Activated CD4-positive, alpha-beta T cell treated with anti-CD3 and anti-CD28 coated beads, Interleukin-2, amount 50 U/mL, for 24 hours (primary cell): ENCODE measurements at places on chromosomes 5 and 9.

DNA sequence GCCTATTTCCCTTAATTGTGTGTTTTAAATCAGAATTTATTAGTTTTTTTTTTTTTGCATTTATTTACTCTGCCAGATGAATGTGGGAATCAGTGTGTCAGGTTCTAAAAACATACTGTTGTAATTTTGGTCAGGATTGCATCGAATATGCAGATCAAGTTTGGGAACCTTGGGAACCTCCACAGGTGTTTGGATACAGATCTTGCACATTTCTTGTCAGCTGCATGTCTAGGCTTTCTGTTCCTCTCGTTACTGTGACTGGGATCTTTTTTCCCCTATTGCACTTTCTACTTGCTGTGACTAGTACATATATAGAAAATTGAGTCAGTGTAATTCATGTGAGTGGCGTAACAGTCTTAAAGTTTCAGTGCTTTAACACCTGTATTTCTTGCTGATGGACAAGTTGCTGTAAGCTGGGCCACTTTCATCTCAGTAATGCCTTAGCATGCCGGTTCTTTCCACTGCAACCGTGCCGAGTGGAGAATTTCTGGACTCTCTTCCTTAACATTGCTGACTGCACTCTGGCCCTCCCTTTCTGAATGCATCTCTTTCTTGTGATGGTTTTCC, 112.5 kb downstream of the TENT4A start:
- DNase-seq, result no peak

GRCh38 chr5:60722416-60722815, 22.4 kb upstream of the DEPDC1B start:
- no peak for DNase-seq

DNA sequence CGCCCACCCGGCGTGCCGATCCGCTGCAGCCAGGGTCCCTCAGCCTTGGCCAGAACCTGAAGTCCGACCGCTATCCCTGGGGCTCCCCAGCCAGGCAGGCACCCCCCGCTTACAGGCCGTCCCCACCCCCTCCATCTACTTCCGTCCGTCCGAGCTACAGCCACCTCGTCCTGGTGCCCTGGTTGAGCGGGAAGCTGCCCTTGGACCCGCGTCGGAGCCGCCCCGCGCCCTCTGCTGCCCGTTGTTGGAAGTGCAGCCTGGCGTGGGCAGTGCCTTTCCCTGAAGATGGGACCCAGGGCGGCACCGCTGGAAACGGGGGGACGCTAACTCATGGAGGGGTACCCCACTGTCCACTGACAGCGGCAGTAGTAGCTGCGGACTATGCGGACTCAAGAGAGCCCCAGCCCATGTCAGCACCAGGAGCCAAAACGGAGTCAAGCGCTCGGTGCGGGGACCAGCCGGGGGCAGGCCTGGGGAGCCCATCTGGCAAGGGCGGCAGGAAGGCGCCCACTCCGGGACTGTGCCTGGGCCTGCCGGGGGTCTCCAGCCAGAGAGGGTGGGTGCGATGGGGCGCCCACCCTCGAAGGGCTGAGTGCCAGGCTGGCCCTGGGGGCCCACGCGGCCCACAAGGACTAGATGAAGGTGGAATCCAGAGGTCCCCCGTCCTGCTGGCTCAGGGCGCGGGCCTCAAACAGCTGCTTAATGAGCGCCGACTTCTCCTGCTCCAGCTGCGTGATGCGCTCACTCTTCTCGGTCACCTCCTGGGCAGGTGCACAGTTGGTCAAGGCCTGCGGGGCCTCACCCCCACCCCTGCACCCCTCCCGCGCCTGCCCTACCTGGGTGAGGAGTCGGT, 6.1 kb downstream of the SAPCD2 start:
- peak; percentile 44 for DNase-seq

DNA sequence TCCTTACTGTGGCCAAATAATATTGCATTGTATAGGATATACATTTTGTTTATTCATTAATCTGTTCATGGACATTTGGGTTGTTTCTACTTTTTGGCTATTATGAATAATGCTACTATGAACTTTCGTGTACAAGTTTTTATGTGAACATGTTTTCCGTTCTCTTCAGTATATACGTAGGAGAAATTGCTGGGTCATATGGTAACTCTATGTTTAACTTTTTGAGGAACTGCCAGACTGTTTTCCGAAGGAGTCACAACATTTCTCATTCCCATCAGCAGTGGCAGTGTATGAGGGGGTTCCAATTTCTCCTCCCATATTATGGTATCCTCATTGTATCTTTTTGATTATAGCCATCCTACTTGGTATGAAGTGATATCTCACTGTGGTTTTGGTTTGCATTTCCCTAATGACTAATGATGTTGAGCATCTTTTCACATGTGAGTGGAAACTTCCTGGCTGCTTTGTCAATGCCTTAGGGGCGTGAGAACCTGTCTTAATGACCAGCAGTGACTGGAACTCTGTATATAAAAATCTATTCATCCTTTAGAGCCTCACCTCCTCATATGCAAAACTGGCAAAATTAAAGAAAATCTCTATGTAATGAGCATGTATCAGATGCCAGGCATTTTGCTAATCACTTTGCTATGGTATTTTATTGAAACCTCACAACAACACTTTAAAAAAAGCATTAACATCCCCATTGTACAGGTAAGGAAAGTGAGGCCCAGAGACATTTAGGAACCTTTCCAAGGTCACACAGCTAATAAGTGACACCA, 47.8 kb upstream of the TGFBR1 start:
- no peak for DNase-seq

- DNase-seq, result no peak
Measured at GRCh38 chr5:107090506-107090905, 580.2 kb downstream of the EFNA5 start.

DNA sequence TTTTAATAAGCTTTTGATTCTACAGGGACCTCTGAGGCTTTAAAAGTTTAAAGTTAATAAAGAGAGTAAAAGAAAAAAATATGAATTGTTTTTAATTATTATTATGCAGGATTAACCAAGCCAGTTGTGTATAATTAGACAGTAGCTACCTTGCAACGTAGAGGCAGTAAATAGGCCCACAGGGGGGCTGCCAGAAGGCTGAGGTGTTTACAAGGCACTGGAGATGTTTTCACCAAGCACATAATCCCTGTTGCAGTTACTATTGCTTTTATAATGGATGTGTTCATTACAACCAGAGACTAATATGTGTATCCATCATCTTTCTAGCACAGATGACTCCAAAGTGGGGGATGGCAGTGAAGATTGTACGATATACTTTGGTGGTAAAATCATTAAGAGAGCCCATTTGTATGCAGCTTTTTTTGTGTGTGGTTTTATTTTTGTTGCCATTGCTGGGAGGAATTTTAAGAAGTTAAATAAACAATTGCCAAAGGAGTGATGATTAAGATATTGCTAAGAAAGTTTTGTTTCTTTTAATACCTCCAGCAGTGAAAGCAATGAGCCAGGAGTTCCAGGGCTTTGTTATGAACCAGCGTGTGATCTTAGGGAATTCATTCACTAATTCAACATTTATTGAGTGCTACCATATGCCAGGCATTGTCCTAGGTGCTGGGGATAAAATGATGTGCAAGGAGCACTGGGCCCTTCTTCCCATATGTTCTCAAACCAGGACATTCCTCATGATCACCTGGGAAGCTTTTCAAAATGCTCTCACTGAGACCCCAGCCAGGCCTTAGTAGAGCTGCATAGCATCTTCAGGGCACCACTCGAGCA, 138.7 kb upstream of the EFNA5 start:
- DNase-seq, result no peak

- DNase-seq, result no peak
Measured at GRCh38 chr9:109941771-109942170, 161.8 kb downstream of the PALM2AKAP2 start.

DNA sequence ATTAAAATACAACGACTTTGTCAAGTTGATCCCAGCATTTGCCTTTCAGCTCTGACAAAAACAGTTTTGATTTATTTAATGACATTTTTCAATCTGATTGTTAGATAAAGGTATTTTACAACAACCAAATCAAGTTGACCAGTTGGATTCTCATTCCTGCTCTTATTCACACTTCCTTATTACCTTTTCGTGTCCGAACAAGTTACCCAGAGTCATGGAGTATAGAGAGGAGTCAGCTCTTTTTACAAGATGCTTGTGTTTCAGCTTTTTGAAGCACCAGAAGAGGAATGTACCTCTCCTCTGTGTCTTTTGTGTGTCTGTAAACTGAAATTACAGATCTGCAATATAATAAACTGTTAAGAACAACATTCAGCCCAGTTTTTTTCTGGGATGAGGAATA, 151.3 kb upstream of the TMEM161B start:
- DNase-seq, result no peak

DNA sequence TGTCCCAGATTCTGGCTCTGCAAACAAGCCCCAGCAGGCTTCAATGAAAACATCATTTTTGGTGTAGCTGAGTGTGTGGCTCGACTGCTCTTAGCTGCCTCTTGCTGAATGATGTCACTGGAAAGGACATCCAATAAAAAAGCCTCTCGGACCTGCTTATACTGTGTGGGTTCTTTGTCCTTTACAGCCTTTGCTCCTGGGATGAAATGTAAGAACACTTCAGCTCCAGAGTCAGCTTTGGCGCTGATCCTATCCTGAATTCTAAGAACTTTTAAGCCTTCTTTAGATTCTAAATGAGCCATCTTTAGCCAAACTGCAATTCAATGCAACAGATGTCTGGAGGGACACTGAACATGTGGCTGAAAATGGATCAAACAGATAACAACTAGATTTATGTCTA, 404.6 kb upstream of the C9orf72 start:
- DNase-seq, result no peak

DNA sequence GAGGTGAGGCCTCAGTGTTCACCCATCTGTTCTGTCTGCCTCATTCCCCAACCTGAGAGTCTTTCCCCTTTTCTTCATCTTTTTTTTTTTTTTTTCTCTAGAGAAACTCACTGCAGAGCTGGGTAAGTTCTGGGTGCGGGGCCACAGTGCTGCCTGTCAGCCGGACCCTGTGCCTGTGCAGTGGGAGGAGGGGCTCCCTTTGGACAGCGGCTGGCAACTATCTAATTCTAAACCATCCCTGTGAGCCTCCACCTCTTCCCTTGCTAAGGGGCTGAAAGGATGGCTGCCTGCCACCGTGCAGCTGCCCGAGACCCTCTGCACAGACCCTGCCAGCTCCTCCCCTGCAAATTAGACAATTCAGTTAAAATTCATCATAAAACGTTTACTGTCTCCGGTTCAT, 14.1 kb downstream of the BTNL9 start:
- DNase-seq, result no peak

GRCh38 chr5:109249126-109249525, 160.6 kb downstream of the PJA2 start:
- no peak for DNase-seq

- no peak for DNase-seq
Measured at GRCh38 chr5:161380486-161380885, 166.0 kb downstream of the GABRB2 start.

DNA sequence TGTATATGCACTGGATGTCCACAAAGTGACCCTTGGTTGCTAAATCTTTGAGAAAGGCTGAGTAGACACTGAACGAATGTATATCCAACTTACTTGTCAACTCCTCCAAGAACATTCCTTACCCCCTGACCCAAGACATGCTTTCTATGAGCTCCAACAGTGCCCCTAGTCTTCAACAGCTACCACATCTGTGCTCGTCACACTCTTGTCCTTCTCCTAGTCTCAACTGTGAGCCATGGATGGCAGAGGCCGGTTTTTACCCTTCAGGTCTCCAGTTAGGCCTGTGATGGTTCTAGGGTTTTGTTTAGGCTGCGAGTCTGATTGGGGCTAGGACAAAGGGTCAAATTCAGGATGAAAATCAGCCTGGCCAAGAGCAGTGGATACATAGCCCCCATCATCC, 19.0 kb upstream of the GPX3 start:
- no peak for DNase-seq

DNA sequence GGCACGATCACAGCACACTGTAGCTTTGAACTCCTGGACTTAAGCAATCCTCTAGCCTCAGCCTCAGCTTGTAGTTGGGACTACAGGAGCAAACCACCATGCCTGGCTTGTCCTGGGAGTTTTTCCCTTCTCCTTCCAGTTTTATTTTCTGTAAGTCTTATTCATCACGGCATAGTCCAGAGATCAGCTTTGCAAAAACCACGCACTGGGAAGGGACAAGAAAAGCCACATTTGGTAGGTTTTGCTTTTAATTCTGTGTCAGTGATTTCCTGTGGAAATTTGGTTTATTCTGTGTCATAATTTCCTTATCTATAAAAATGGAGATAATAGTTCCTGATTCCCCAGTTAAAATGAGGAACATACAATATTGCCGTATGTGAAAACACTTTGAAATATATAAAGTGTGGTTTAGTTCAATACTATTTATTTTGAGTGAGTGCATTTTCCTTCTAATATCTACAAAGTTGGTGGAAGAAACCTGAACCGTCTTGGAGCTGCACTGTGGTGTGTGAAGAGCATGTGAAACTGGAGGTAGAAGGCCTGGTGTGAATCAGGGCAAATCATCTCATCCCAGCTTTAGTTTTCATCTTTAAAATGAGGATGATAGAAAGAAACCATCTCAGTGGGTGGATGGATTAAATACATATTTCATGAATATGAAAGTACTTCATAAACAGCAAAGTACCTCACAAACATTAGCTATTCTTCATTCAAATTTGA, 92.8 kb upstream of the ELL2 start:
- DNase-seq, result no peak

DNA sequence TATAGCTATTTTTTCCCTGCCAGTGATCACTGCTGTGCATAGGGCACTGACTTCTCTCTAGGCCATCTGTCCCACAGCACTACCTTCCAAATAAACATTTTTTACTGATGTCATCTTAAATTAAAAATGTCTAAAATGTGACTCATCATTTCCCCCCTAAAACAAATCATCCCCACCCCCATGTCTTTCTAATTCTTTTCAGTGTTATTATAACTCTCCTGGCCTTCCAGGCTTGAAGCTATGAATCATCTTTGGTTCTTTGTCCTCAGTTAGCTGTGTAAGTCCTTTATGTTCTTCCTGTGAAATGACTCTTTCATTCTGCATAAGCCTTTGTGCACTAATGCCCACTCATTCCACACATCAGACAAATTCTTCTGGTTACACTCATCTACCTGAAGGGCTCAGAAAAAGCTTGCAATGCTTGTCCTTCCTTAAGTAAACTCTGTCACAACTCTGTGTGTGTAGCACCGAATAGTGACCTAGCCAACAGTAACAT, 78.1 kb downstream of the CFAP95 start:
- no peak for DNase-seq

DNA sequence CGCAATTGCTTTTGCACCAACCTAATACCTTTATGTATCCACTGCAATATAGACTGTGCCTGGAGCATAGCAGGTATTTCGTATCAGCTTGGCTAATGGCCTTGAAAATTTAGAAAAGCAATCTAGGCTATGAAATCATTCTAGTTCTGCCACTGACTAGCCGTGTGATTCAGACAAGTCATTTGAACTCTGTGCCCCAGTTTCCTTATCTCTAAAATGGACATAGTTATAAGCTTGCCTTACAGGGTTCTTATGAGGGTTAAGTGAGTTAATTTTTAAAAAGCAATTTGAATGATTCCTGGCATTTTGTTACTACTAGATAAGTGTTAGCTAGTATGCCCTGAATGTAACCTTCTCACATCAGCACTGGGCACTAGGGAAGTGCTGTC, 80.5 kb upstream of the PUM3 start:
- no peak for DNase-seq

DNA sequence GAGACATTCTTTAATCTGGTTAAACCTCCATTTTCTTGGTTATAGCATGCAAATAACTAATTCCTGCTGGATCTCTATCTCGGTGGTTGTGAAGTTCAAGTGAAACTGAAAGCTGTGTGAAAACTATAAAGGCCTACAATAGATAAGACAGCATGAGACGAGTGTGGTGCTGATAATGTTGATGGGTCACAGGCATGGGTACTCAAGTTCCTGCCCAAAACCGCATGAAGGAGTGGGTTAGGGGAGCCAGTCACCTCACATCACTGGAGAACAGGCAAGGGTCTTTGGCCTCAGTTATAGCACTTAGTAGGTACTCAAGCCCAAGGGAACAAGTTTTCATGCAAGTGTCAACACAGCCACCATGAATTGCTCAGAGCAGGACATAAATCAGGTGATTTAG, 16.7 kb downstream of the HMHB1 start:
- DNase-seq, result no peak
